ENCODE measurements at places on chromosomes 2 and 18.

DNA sequence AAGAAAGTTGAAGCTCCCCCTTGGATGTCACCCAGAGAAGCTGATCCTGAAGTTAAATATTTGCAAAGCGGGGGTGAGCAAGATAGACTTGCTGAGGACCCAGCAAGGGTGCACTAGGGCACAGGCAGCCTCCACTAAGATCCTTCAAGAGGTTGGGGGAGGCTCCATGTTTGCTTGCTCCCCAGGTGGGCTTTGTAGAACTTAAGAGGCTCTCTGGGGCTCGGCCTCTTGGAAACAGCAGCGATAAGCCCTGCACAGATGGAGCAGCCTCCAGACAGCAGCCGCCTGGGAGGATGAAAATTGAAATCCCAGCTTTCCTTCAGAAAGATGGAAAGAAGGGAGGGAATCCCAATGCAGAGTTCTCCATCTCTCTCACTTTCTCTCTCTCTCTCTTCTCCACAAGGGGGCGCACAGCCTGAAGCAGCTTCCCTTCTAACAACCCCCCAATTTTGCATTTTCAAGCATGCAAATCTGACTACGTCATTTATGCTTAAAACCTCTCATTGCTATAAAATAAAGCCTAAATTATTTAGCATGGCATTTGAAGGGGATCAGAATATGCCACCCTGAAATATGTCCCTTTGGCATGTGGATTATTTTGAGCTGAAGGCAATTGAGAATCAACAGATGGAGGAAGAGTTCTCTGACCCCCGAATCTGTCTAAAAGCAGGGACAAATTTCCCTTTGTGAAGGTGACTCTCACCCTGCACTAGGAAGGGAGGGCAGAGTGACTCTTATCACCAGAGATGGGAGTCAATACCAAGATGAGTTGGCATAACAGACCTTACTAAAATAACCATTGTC is 185.7 kb upstream of the KLHL29 start:
- no peak for DNase-seq

- no peak for DNase-seq
These were observed 4.2 kb downstream of the STAT1 start for GRCh38 chr2:191009541-191010374.

GRCh38 chr18:70195852-70196434 is 9.5 kb downstream of the RTTN start:
- DNase-seq, result no peak

- DNase-seq, result no peak
These were observed 88.2 kb downstream of the HS1BP3 start for GRCh38 chr2:20562540-20563225.

- no peak for DNase-seq
These were observed 53.3 kb upstream of the SLC5A7 start for GRCh38 chr2:107932979-107933378.

GRCh38 chr2:69469784-69470183 is 32.5 kb upstream of the NFU1 start:
- no peak for DNase-seq

Measured in effector memory CD4-positive, alpha-beta T cell (primary cell).